ENCODE measurements at places on chromosomes 7 and 10. TPM values are rescaled to one million over a fixed set of nuclear protein-coding genes. Genes with fewer than 3 reads are reported as not detected.

Gene AKR1D1
- total RNA-seq, result 0.37 TPM

Gene IL2RA
- total RNA-seq, result 1.4 TPM

Gene INMT
- total RNA-seq, result 18.8 TPM

Gene CYP26C1
- total RNA-seq, result 0.06 TPM

Gene CALHM3
- not detected for total RNA-seq

Gene KIAA1549
- total RNA-seq, result 5.7 TPM

All from mucosa of gallbladder (tissue), 1 donor.